ENCODE measurements at places on chromosomes 3 and 15.

GRCh38 chr3:37813403-37813802, 48.3 kb upstream of the CTDSPL start:
- no peak for DNase-seq

DNA sequence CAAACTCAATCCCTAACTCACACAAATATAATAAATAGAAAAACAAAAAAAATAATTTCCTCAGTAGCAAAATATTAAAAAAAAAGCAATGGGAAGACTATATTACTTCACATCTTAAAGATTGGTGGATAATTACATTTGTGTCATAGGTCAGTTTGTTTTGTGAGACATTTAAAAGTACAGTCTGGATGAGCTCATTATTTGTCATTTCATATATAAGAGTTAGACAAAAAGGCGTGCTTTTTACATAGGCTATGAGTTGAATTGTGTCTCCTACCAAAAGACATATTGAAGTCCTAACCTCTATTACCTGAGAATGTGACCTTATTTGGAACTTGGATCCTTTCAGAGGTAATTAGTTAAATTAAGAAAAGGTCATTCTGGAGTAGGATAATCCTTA, 710.1 kb upstream of the CBLB start:
- DNase-seq = no peak

- DNase-seq = no peak
These were observed 147.6 kb upstream of the NR2F2 start for GRCh38 chr15:96182736-96183513.

GRCh38 chr15:25455226-25455625, 16.4 kb upstream of the UBE3A start:
- DNase-seq = no peak

- DNase-seq = peak; percentile 9
These were observed 812 bp upstream of the SEC62 start for GRCh38 chr3:169965562-169966427.

DNA sequence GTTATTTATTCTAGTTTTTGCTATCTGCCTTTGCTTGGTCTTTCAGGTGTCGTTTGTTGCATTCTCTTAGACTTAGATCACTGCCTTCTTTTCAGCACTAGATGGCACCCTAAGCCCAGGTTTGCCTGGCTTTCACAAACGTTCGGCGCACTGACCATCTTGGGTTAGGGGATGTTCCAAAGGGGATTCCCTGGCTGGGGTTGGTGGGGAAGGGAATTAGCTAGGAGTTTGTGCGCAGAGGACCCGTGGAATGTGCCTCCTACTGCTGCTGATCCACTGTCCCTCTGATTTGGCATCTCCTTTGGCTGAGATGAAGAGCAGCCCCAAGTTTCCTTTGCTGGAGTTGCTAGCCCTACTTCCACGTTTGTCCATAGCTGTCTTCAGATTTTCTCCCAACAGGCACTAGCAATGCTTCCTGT, 33.9 kb downstream of the PFN2 start:
- DNase-seq = peak; percentile 74

DNA sequence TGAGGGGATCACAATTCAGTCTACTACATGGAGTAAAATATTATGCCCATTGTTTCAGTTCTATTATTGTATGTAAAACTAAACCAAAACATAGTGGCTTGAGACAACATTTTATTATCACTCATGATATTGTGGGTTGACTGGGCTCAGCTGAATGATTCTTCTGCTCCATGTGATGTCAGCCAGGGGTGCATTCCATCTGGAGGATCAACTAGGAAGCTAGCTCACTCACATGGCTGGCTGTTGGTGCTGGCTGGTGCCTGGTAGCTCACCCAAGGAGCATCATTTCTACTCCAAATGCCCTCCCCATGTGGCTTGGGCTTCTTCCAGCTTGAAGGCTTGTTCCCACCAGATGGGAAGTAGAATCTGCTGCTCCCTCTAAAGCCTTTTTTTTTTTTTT, 51.8 kb upstream of the CLRN1 start:
- DNase-seq = no peak

GRCh38 chr3:153679714-153680113, 441.5 kb upstream of the ARHGEF26 start:
- no peak for DNase-seq

- DNase-seq = peak; percentile 28
These were observed 401 bp downstream of the SEC11A start for GRCh38 chr15:84715441-84716035.

- DNase-seq = no peak
These were observed 9.8 kb upstream of the WWTR1 start for GRCh38 chr3:149667576-149667975.

- DNase-seq = no peak
These were observed 579.6 kb downstream of the MECOM start for GRCh38 chr3:169083885-169084284.

- DNase-seq = no peak
These were observed 129.1 kb upstream of the ABHD17C start for GRCh38 chr15:80565988-80566387.

DNA sequence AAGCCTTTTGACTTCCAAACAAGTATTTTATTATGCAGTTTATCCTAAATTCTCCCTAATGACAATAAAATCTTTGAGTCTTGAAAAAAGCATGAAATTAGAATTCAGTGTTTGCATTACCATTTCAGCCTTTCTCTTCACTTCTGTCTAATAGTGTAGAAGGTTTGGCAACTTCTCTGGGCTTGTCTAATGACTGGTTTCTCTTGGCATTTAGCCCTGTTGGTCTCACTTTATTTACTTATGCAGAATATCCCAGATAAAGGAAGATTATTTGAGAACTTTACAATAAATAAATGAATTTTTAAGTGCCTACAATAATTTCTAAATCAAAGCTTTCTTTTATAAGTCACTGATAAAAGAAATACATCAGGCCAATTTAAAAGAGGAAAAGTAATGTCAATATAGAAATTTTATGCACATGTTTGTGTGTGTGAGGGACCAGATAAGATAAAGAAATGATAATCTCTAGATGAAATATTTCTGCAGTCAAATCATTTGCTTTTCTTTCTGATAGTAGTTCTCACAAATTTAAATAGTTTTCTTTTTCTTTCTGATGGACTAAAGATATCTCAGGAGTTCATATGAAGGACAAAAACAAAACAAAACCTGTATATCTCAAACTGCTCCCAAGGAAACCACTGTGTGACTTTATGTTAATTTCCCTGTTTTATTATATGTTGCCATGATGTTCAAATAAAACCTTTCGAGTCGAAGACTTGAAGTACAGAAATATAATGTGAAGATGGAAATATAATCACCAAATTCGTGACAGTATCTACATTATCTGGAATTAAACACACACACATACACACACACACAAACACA, 533.1 kb upstream of the CBLB start:
- DNase-seq = peak; percentile 56

DNA sequence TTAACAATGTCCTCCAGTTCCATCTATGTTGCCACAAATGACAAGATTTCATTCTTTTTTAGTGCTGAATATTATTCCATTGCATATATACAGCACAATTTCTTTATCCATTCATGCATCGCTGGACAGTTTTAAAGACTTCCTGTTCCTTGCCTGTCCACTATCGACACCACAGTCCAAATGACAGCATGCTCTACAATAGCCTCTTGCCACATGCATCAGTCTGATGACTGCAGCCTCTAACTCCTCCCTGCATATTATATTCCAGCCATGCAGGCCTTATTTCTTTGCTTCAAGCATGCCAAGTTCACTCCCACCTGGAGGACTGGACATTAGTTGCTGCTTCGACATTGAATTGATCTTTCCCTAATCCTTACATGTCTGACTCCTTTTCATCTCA, 306.2 kb downstream of the FOXP1 start:
- peak; percentile 10 for DNase-seq

DNA sequence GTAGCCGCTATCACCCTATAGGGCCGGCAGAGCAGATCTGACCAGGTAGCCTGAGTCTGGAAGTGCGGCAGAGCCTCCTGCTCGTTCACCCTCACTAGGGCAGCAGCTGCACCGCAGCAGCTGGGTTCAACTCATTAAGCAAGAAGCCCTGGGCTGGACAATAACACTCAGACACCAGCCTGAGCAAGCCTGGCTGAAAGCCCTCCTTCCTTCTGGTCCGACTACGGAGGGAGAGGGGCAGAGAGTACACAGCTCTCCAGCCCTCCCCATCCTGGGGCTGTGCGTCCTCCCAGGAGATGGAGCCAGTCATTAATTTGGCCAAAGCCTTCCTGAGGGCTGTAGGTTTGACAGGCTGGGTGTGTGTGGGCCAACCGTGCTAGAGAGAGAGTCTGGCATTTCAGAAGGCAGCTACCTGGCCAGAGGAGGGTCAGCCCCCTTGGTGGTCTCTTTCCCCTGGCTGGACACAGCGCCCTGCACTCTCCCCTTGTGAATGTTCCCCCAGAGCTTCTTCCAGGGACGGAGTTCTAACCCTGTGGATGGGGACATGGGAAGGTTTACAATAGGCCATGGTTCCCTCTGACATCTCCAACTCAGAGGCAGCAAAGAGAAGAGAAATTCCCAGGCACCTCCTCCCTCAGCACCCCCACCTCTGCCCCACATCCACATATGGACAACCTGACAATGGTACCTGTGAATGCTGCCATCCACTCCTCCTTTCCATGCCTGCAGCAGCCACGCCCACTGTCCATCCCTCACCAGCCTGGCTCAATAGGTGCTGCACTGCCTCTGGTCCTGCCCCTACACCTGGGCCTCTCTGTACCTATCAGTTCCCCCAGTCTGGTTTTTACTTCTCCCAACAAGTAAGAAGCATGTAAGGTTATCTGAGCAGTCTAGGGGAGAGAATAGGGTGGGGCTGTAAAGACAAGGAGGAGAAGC, 6.5 kb downstream of the CHRNB4 start:
- DNase-seq = no peak

DNA sequence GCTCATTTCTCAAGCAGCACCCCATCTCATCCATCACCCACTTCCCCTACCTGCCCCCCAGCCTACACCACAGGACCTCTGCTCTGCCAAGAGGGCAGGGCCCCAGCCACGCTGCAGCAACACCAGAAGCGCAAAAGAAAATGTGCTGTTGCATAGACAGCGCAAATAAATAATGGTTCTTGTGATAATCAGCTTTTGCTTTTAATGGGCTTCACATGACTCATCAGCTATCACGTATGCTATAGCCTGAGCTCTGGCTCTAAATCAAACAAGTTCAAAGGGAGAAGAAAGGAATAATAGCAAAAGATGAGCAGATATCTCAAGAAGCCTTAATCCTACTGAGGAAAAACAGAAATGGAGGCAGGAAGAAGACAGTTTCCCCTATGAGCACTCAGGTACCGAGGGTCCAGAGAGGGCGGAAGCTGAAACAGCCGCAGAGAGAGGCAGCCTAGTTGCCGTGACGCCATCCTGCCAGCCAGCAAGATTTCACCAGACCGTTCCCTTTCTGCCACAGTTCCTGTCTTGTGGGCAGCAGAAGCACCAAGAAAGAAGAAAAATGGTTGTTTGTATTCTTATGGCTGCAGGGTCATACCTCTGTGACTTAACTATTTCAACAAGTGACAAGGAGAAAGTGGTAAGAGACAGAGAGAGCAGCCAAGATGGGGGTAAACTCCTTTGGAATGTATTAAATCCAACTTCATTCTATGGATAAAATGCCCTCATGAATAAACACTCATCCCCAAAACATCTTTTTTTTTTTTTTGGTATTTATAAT, 22.0 kb downstream of the RAB27A start:
- peak; percentile 41 for DNase-seq

DNA sequence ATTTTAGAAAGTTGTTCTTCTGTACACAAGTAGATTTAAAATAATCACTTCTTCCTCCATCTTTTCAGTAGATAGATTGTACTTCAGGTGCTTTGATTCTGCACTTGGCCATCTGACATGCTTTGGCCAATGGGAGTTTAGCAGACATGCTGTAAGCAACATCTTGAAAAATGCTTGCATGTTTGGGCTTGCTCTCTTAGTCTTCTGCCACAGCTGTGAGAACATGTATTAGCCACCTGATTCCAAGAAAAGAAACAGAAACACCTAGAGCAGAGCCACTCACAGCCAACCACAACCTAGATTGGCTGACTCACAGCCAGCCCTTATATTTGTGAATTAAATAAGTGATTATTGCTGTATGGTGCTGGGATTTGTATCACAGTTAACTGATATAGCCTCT, 70.2 kb upstream of the GADL1 start:
- DNase-seq = no peak

- DNase-seq = peak; percentile 74
These were observed 84.2 kb upstream of the SLC4A7 start for GRCh38 chr3:27568393-27568792.

GRCh38 chr3:126477061-126477380, 1.3 kb upstream of the ZXDC start:
- DNase-seq = no peak

DNA sequence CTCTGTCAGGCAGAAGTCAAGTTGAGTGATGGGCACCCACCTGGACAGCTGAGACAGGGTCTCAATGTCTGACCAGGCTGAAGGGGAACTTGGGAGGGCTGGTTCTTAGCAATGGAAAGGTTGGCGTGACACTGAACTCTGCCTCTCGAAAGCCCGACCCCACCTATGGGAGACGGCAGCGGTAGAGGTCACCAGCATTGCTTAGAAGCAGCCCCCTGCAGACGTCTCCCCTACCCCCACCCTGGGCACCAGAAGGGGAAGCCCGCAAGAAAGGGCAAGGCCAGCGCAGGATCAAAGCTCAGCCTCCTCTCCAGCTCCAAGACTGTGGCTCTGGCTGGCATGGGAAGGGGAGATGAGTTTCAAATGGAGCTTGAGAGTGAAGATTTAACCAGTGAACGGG, 184.8 kb upstream of the LYSMD4 start:
- no peak for DNase-seq

DNA sequence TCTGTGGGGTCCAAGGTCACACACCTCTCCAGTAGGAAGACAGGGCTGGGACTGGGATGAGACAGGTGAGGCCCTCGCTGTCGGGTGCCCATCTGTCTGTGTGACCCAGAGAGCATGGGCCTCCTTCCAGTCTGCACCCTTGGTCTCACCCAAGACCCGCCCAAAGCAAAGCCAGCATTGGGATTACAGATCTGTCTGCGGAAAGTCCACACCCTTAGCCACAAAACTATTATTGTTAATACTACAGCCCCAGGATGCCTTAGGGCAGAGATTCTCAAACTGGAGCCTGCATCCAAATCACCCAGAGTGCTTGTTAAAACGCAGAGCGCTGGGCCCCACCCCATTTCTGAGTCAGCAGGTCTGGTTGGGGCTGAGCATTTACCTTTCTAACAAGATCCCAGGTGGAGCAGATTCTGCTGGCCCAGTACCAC, 58.5 kb upstream of the ZNF148 start:
- no peak for DNase-seq

DNA sequence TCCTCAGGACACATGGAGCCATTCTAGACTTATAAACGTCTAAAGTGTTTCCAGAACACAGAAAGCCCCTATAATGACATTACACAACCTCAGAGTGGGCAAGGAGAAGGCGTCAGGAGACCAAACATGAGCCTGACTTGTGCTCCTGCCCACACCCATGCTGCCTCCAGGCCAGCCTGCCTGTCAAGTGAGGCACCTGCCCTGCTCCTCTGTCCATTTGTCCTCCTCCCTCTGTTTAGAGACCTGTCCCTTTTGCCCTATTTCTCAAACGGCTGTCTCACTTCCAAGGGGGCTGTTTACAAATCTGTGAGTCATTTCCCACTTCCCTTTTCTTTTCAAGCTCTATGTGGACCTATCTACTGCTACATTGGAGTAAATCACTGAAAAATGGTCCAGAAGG, 21.0 kb downstream of the ZDHHC3 start:
- peak; percentile 64 for DNase-seq

- no peak for DNase-seq
These were observed 97.1 kb downstream of the MAP2K5 start for GRCh38 chr15:67639591-67639990.

GRCh38 chr3:31382856-31383255, 149.9 kb upstream of the STT3B start:
- DNase-seq = no peak

Measured in fibroblast of pulmonary artery (primary cell).